ENCODE measurements at places on chromosomes 12 and 14. TPM values are rescaled to one million over a fixed set of nuclear protein-coding genes. Genes with fewer than 3 reads are reported as not detected.

CCDC88C gene
- total RNA-seq = 52.4 TPM

MEG3 gene
- total RNA-seq = not detected

TSPAN11 gene
- total RNA-seq = 4.4 TPM

MFAP5 gene
- 0.26 TPM for total RNA-seq

FAM181A gene
- not detected for total RNA-seq

All from H9 (cell line).